ENCODE measurements at places on chromosomes 11 and 22.

DNA sequence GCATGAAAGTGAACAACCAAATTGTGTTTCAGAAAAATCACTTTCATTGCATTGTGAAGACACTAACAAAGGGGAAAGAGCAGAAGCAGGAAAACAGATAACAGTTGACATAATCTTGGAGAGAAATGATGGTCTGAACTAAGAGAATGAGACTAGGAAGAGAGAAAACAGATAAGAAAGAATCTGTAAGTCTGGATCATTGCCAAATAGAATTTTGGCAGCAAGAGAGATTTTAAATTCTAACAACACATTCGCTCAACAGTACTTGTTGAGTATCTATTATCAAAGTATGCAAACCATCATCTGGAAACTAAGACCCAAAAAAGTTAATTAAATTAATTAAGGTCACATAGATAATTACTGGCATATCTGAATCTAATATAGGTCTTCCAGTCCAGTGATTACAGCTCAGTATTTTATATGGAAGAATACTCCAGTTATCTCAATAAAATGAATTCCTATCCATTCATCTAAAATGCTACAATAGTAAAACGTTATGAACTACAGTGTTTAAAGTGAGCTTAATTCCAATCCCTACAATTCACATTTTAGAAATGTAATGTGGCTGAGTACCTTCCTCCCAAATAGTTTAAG is 166.7 kb upstream of the FAT3 start:
- DNase-seq: no peak

GRCh38 chr22:35630387-35630793 is 13.3 kb upstream of the MB start:
- no peak for DNase-seq

DNA sequence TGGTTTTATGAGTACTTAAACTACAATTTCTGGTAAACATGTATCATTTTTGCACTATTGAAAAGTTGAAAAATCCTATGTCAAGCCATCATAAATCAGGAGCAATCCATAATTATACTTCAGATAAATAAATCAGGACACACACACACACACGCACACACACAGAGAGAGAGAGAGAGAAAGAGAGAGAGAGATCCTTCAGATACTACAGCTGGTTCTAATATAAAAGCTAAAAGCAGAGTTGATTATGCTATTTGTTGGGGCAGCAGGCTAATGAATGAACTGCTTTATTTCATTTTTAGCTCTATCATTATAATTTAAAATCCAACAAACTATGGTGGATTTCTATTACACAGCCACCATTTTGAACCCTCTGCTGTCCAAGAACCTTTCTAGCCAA is 322.4 kb upstream of the CCDC90B start:
- DNase-seq: no peak

DNA sequence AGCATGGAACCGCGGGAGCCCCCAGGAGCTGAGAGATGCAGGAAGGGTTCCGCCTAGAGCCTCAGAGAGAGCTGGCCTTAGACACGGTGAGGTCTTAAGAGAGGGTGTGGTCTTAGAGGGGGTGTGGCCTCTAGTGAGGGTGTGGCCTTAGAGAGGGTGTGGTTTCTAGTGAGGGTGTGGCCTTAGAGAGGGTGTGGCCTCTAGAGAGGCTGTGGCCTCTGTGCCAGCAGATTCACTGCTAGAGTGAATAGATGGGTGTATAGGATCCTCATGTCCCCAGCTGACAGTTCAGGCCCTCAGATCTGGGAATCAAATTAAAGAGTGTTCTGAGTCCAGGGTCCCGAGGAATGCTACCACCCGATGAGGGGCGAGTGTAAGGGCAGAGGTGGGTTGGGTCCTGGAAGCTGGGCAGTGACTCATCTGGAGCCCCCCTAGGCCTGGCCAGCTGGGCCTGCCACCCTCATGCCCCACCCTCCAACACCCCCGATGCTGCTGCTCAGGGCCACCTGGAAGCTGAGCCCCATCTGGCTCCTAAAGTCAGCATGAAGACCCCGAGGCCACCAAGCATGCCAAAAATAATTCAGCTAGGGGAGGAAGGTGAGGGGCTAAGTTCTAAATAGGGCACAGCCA is 49.5 kb downstream of the IGF2 start:
- DNase-seq: no peak

DNA sequence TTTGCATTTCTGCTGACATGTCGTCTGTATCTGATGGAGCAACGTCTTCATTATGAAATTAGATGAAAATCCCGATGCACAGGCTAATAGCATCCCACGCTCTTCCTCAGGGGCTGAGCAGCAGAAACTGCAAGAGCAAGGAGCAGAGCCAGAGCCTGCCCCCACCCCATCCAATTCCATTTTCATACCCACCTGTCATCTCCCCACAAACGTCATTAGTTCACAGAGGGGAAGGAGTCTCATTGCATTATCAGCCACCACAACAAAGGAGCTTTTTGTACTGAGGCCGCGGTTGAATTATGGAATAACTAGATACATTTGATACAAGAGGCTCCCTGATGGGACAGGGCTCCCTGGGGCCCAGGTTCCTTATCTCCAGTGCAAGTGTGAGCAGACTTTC is 515.0 kb downstream of the NTM start:
- DNase-seq: no peak

DNA sequence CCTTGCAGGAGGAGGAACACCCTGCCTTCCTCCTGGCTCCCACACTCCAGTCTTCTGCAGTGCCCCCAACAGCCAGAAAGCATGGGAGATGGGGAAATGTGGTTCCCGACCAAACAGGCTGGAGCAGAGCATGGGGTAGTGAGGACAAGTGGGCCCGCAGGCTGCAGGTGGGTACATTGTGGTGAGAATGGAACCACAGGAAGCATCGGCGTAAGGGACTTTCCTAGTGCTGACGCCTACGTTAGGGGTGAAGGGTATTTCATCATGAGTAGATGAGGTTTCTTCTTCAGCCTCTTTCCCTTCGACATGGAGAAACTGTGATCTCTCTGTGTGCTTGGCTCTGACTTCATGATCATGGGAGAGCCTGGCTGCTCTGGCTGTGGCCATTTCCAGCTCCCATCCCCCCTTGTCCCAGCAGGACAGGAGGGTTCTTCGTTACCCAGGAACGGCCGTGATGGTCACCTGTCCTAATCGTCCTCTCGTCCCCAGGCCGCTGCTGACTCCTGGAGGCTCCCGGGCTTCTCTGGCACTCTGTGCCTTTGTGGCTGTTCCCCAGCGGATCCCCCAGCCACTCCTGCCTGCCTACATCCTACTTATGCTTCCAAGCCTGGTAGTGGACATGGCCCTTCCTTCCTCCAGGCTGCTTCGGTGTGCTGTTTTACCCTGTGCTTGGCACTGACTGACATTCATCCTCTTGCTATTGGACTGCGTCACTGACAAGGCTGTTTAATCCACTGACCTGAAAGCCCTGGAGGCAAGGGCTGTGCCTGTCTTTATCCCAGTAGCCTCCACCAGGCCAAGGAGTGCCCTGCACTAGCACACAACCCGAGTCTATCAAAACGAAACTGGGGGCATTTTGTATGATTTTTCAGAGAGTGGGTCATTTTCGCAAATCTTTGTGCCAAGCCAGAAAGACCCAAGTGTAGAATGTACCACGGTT is 65.2 kb upstream of the CECR2 start:
- DNase-seq: peak; percentile 54

DNA sequence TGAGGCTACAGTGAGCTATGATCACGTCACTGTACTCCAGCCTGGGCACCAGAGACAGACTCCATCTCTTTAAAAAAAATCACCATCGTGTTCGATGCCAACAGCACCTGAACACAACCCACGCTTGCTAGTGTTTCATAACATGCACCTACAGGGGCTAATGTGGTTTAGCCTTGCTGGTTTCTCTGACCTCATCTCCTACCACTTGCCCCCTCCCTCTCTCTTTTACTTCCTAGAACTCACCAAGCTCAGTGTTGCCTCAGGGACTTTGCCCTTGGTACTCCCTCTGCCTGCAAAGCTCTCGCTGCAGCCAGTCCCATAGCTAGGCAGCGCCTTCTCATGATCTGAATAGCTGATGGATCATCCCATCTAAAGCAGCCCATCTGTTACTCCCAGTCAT is 99.8 kb downstream of the FBXO7 start:
- DNase-seq: no peak

GRCh38 chr11:101345891-101346290 is 216.3 kb upstream of the PGR start:
- DNase-seq: no peak

DNA sequence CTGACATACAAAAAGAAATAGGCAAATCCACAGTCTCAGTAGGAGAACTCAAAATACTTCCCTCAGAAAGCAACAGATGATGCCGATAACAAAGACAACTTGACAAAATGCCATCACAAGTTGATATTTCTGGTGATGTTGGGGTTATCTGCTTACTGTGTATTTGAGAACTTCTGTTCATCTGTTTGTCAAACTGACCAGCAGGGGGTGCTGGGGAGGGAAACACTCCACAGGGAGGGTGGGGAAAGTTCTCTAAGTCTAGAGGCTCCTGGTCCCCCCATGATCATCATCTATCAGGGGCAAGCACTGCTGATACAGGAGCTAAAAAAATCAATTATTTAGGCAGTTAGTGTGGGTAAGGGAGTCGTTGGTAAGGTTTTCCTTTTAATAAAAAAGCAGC is 19.2 kb downstream of the GLYATL1 start:
- peak; percentile 33 for DNase-seq

DNA sequence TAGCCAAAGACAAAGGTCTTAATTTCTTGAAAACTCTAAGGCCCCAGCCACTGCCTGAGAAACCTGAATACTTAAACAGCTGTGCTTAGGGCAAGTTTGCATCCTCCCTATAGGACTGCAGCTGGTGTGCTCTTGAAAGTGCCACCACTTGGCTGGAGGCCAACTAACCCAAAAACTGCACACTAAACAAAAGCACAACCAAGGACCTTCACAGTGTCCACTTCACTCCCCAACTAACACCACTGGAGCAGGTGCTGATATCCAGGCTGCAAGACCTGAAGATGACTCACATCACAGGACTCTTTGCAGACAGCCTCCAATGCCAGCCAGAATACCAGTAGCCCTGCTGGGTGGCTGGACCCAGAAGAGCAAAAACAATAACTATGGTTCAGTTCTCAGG is 357.7 kb upstream of the ARHGAP42 start:
- DNase-seq: no peak

GRCh38 chr11:120217941-120218694 is 7.3 kb downstream of the OAF start:
- no peak for DNase-seq

DNA sequence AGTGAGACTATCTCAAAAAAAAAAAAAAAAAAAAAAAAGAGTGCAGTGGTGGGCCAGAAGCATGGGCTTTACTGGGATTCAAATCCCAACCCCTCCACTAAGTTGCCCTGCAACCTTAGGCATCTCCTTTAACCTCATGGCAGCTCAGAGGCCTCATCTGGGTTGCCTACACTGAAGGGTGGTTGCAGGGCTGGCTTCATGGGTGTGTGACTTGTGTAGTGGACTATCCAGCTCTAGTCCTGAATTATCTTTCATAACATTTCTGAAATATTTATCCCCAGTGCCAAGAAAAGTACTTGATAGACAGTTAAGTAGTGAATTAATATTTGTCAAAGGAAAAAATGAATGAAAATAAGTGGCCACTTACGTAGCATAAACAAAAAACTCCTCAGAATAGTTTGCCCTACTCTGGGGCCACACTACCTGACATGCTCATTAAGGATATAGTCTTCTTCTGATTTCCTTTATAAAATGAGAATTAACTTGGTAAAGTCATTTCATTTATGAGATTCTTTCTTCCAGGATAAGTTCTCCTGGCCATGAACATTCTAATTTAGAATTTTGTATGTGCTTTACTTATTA is 116.0 kb upstream of the SYT13 start:
- no peak for DNase-seq

GRCh38 chr11:30254307-30255298 is 23.8 kb downstream of the FSHB start:
- DNase-seq: no peak

DNA sequence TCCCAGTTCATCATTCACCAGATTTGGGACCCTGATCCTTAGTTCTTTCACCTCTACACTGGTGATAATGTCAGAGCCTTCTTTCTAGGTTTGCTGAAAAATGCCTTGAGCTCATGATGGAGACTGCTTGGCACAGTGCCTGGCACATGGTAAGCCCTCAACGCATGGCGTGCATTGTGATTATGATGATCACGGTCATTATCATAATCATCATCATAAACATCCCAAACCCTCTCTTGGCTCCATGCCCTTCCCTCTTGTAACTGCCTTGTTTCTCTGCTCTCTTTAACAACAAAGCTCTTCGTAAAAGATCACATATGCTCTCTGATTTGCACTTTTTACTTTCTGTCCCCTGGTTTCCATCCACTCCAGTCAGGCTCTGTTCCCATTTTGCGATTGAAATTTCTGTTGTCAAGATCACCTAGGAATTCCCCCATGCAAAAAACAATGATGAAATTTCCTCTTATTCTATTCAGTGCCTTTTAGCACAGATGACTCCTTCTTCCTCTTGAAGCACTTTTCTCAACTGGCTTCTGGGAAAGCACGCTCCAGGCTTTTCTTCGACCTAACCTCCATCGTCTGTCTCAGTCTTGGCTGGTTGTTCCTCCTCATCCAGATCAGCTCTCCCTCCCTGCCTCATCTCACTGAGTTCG is 479.1 kb downstream of the OPCML start:
- no peak for DNase-seq

- DNase-seq: no peak
These were observed 34.3 kb downstream of the USP28 start for GRCh38 chr11:113840932-113841664.

- no peak for DNase-seq
These were observed 35.9 kb downstream of the ARAP1 start for GRCh38 chr11:72716290-72716689.

Data from stimulated activated CD4-positive, alpha-beta T cell treated with anti-CD3 and anti-CD28 coated beads, Interleukin-4, amount 100 ng/mL, for 1 hour (primary cell).